ENCODE measurements at places on chromosomes 3 and 15. TPM values are rescaled to one million over a fixed set of nuclear protein-coding genes. Genes with fewer than 3 reads are reported as not detected.

ZDHHC23 gene
- total RNA-seq: 2.4 TPM

GREM1 gene
- total RNA-seq: not detected

RYR3 gene
- total RNA-seq: not detected

ROBO2 gene
- not detected for total RNA-seq

DNA sequence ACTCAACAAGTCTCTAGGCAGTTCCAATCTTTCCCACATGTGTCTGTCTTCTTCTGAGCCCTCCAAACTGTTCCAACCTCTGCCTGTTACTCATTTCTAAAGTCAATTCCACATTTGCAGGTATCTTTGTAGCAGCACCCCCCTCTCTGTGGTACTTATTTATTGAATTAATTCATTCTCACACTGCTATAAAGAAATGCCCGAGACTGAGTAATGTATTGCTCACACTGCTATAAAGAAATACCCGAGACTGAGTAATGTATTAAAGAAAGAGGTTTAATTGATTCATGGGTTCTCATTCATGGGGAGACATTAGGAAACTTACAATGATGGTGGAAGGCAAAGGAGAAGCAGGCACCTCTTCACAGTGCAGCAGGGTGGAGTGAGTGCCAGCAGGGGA lies 1413.8 kb downstream of the SI start:
- peak; percentile 2 for DNase-seq

GRCh38 chr3:165502707-165503106 lies 306.5 kb upstream of the SLITRK3 start:
- DNase-seq: no peak

DNA sequence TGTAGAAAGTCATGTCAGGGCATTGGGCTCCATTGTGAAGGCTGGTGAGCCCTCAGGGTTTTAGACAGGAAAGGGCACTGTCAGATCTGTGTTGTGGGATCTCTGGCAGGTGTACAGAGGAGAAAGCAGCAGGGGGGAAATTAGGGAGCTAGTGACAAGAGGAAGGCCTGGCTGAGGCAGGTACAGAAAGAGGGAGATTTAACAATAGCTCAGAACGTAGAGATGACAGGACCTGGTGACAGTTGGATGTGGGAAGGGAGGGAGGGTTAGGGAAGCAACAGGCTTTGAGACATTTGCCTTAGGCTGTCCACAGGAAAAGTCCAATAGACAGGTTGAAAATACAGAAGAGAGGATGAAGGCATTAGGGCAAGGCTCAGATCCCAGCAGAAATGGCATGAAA lies 288.1 kb downstream of the EPHB1 start:
- no peak for DNase-seq

DNA sequence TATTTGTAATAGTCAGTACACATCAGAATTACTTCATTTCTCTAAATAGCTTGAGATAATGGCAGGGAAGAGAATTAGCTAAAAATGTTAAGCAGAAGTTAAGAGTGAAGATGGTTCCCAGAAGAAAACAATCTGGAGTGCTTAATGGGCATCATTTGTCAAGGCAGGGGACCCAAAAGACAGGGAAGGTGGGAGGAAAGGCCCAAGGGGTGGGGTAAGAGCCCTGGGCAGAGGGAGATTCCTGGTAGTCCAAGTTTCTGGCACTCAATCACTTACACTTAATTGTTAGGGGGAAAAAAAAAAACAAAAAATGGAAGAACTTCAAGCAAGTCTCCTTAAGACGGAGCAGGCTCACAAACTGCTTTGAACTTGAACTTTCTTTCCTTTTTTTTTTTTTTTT lies 28.9 kb downstream of the TNFAIP8L3 start:
- DNase-seq: no peak

DNA sequence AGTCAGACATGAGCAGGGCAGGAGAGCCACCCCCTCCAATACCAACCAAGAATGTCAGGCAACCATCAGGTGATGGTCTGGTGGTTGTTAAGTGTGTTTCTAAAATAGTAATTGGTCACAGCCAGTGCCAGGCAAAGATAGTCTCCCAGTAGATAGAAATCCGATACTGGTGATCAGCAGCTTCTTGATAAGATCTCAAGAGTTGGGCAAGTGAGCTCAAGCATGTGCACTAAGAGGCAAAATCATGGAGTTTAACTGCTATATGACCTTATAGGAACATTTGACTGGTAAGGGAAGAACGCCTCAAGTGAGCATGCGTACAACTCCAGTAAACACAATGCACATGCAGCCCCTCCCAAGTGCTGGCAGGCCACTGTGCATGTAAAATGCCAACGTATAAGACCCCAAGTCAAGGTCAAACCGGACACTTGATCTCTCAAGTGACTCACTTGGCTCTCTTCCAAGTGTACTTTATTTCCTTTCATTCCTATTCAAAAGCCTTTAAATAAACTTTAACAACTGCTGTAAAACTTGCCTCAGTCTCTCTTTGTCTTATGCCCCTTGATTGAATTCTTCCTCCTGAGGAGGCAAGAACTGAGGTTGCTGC lies 36.0 kb upstream of the CBLB start:
- peak; percentile 22 for DNase-seq

DNA sequence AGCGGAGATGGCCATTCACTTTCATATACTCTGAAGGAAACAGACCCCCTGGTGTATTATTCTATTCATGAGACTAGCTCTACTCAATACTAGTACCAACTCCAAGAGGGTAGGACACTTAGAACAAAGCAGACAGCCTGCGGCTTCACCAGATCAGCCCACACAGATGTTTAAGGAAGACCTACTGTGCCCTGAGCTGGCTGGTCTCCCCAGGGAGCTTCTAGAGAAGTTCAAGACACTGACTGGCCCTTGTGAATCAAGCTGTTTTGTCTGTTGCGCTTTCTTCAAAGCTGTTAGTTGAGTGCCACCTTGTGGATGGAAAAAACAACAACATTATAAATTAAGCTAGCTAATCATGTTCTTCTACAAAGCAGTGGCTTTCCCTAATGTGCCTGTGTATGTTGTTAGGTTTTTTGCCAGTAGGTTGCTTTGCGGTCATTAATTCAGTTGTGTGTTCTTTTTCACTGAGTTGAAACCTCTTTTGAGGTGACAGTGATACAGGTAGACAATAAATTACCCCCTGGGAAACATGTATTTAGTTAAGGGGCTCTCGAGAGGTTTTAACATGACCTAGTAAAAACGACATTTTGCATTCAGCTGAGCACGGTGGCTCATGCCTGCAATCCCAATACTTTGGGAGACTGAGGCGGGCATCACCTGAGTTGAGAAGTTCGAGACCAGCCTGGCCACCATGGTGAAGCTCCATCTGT lies 64.2 kb upstream of the MYZAP start:
- peak; percentile 83 for DNase-seq

DNA sequence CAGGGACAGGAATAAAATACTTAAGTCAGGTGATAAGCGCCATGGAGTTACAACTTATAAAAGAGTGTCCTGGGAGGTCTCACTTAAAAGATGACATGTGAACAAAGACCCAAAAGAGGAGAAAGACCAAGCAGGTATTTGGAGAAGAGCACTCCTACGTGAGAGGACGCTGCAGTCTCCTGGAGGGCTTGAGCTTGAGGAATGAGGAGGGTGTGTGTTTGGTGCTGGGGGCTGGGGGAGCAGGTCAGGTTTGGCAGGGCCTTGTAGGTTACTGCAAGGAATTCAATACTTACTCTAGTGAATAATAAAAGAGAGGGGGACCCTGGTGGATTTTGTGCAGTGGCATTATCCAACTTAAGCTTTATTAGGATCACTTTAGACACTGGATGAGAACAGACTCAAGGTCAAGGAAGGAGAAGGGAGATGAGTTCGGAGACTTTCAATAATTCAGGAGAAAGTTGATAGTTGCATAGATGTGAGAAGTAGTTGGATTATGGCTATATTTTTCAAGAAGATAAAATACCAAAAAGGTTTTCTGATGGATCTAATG lies 32.4 kb downstream of the TNIK start:
- DNase-seq: no peak

GRCh38 chr3:11523572-11524101 lies 120.1 kb downstream of the VGLL4 start:
- DNase-seq: no peak

GRCh38 chr3:177284383-177284881 lies 87.2 kb upstream of the TBL1XR1 start:
- peak; percentile 49 for DNase-seq

DNA sequence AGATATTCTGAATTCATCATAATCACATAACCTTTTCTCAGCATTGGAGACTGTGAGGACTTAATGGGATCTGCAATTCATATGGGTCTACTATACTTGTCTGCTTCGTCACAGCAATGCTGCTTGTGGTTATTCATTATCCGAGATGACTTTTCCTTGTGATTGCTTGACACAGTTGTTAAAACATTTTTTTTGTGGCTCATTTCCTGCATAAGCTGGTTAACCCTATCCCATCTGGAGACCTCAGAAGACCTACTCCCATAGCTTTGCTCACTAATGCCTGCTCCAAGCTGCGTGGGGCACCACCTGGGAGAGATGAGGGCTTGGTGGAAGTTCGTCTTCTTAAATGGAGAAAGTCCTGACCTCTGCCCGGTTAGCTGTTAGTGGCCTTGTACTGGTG lies 360.8 kb downstream of the CHST2 start:
- peak; percentile 43 for DNase-seq

DNA sequence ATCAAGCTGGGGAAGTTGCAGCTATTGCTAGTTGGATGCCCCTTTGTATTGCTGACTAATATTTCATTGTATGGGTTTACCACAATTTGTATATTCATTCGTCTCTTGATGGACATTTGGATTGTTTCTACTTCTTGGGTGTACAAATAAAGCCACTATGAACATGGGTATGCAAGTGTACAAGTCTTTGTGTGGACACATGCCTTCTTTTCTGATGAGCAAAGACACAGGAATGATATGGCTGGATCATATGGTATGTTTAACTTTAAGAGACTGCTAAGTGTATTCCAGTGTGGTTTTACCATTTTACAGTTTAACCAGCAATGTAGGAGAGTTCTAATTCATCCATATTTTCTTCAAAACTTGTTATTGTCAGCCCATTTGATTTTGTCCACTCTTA lies 32.2 kb downstream of the NECTIN3 start:
- DNase-seq: no peak

DNA sequence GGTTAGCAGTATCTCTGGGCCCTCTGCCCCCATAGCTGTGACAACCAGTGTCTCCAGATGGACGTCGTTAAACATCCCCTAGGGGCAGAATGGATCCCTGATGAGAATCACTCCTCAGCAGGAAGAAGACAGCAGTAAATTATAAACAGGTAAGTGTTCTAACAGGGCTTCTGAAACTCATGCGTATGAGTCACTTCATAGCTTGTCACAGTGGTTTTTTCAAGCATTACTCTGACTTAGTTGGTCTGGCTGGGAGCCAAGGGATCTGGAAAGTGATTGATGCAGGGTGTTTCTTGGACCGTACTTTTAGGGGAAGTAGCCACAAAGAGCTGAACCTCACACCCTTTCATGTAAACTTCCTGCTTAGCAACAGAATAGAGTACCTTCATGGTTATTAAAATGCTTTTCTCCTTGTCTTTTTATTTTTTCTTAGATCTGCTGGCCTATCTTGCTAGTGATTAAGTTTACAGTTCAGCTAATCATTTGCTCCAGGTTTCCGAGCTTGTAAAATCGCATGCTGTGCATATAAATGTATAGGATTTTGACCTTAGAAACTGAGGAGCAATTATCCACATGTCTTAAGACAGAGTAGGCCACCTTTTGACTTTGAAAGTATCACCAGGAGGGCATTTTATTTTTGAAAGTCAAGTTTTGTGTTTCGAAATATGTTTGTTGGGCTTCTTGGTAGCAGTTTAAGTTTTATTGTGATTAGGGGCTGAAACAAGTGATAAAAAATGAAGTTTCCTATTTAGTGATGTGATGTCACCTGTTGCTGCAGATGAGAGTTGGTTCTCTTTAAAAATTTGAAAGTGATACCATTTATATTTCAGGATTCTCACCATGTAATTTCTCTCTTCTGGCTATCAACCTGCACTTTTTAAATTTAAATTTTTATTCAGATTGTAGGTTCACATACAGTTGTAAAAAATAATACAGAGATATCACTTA lies 333.9 kb downstream of the PTPRG start:
- DNase-seq: peak; percentile 90

DNA sequence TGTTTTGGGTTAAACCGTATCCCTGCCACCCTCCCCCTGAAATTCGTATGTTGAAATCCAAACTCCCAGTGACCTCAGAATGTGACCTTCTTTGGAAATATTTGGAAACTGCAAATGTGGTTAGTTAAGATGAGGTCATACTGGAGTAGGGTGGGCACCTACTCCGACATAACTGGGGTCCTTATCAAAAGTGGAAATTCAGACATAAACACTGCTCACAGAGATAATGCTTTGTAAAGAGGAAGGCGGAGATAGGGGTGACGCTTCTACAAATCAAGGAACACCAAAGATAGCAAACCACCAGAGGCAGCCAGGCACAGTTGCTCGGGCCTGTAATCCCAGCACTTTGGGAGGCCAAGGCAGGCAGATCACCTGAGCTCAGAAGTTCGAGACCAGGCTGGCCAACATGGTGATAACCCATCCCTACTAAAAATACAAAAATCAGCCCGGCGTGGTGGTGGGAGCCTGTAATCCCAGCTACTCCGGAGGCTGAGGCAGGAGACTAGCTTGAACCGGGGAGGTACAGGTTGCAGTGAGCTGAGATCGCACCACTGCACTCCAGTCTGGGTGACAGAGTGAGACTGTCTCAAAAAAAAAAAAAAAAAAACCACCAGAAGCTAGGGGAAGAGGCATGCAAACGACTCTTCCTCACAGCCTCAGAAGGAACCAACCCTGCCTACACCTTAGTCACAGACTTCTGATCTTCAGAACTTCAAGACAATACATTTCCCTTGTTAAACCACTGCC lies 51.1 kb upstream of the CHD2 start:
- DNase-seq: no peak

GRCh38 chr3:78177780-78178179 lies 1137.9 kb downstream of the ROBO2 start:
- no peak for DNase-seq

GRCh38 chr3:134357914-134358811 lies 16.1 kb downstream of the AMOTL2 start:
- DNase-seq: peak; percentile 98

GRCh38 chr15:87263871-87264270 lies 992.7 kb downstream of the NTRK3 start:
- DNase-seq: no peak

- no peak for DNase-seq
These were observed 5.4 kb downstream of the CLN6 start for GRCh38 chr15:68224108-68224507.

GRCh38 chr3:24182756-24183155 lies 237.7 kb downstream of the NR1D2 start:
- DNase-seq: no peak

DNA sequence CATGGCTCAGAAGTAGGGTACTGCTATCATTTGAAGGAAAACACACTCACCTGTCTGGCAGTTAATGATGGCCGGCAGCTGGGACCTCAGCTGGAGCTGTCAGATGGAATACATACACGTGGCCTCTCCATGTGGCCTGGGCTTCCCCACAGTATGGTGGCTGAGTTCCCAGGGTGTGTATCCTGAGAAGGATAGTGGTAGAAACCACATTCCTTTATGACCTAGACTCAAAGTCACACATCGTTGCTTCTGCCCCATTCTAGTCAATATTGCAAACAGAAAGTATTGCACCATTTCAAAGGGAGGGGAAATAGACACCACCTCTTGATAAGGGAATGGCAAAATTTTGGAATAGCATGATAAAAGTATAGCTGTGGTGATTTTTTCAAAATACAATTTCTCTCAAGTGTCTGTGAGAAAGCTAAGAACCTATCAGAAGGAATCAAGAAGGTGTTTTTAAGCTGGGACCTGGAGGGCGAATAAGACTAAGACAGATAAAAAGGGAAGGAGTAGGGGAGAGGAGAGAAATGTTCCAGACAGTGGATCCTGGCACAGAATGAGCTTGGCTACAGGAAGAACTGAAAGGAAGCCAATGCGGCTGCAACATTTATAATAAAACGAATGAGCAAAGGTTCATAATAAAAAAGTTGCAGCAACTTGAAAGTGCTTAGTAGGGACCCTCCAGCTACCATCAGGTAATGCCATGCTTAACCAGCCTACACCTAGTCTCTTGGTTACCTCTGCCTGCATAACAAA lies 40.1 kb upstream of the GALNT15 start:
- DNase-seq: no peak
